Nucleus accumbens (tissue), 56 donors: ENCODE measurements at places on chromosomes 1 and 21.

GRCh38 chr1:201016211-201016651 is 7.3 kb downstream of the KIF21B start:
- DNase-seq = peak; percentile 46

GRCh38 chr1:19661721-19662228 is 2.9 kb upstream of the HTR6 start:
- DNase-seq = no peak

- no peak for DNase-seq
These were observed 470.2 kb downstream of the CAMTA1 start for GRCh38 chr1:7255303-7256058.

GRCh38 chr1:42043182-42043581 is 110.0 kb upstream of the GUCA2B start:
- no peak for DNase-seq

- peak; percentile 59 for DNase-seq
These were observed 2.2 kb downstream of the CAMK1G start for GRCh38 chr1:209585672-209586071.

- DNase-seq = no peak
These were observed 36.9 kb upstream of the BACH1 start for GRCh38 chr21:29261555-29262540.

DNA sequence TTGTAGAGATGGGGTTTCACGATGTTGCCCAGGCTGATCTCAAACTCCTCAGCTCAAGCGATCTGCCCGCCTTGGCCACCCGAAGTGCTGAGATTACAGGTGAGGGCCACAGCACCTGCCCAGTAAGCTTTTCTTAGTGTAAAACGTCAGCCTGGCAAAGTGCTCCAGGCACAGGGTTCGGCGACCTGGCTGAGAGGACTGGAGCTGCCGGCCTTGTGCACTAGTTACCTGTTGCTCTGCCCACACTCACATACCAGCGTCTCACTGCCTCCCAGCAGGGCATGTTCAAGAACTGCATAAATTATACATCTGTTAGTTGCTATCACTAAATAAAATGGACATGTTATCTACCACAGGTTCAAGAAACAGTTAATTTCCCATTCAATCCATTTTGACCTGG is 55.2 kb downstream of the DEGS1 start:
- DNase-seq = no peak

GRCh38 chr21:14479241-14479786 is 66.8 kb downstream of the SAMSN1 start:
- no peak for DNase-seq

- no peak for DNase-seq
These were observed 84.3 kb downstream of the PTPRC start for GRCh38 chr1:198723127-198723526.

DNA sequence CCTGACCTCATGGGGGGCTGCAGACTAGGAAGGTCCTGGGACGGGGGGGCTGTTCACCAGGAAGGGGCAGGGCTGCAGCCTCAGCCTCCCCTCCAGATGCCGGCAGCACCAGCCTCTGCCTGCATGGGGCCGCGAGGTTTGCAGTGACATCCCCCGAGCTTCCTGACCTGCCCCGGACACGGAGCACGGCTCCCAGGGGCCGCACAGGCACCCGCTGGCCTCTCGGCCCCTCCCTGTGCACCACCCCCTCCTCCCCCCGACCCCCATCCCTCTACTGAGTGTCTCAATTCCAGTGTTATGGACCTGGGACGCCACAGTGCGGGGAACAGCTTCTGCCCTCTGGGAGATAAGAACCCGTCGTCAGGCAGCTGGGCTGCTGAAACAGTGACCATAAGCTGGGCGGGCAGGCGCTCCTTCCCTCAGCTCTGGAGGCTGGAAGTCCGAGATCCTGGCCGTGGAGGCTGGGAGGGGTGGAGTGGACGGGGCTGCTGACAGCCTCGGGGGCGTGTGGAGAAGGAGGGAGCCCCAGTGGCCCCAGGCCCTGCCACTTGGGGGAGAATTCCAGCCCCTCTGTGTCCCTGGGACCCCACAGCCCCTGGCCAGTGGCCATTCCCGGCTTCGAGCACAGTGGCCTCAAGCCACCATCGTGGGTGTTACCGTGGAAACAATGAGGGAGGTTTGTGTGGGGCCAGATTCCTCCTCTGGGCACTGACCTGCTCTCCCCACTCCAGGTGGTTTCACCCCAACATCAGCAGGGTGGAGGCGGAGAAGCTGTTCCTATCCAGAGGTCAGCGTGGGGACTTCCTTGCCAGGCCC is 11.6 kb downstream of the RNF223 start:
- DNase-seq = no peak

DNA sequence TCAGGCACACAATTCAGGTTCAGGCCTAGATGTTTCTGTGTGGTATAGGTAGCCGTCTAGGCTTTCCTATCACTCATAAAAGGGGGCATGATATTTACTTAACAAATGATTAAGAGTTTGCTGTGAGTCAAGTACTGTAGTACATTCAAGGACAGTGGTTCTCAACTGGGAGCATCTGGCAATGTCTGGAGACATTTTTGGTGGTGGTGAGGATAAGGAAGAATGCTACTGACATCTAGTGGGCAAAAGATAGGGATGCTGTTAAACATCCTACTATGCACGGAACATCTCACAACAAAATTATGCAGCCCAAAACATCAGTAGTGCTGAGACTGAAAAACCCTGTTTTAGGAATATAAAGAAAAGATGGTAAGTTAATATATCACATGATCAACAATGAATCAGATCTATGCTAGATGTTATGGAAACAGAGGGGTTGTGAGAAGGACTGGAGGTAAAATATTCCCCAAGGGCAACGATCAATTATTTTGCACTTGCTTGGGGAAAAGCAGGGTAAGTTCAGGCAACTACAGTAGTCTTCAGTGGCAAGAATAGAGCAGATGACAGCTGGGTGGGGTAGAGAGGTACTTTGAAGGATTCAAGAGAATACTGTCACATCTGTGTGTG is 4.9 kb downstream of the DNTTIP2 start:
- DNase-seq = no peak

GRCh38 chr1:3543076-3544039 is 68.0 kb downstream of the MEGF6 start:
- DNase-seq = no peak

- DNase-seq = no peak
These were observed 678 bp downstream of the TTC39A start for GRCh38 chr1:51329443-51330325.

GRCh38 chr1:106037526-106037925 is 1018.9 kb upstream of the PRMT6 start:
- no peak for DNase-seq

GRCh38 chr1:27333717-27334279 is 8.0 kb upstream of the SYTL1 start:
- no peak for DNase-seq

DNA sequence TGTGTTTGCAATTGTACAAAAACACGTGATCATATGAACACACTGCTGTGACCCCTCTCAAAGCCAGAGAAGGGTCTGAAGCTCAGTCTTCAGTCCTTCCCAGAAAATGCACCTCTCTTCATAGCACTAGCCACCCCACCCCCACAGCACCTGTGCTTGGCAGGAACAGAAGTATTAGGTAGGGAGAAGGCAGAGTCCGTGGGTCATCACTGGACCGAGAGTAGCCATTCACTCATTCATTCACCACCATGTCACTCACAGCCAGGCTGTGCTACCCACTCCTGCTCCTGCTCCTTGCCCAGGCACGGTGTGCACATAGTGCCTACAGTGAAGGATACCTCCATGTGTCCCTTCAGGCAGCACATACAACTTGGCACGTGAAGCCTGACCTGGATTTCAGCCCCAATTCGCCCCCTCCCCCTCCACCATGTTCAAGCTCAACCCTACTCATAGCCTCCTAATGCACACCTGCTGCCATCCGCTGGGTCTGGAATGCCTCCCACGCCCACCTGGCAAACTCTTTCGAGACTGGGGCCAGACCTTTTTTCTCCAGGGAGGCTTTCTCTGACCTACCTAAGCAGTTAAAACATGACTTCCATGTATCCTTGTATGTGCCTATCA is 81.9 kb upstream of the GALNT2 start:
- DNase-seq = no peak

DNA sequence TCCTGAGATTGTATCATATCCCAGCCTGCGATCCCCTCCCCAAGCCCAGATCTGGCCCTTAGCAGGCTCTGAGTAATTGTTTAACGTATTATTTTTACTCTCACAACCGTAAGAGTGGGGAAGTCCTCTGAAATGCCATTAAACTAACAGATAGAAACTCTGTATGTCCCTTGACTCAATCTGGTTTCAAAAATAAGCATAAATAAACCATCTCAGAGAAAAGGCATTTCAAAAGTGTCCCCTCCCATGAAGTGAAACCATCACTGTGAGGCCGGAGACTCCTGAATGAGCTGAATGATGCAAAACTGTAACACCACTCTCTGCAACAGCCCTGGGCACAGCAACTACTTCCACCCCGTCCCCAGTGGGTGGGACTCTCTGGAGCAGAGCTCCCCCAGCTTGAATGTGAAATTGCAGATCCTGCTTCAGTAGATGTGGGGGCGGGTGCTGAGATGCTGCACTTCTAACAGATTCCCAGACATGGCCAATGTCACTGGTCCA is 104.1 kb downstream of the SYF2 start:
- no peak for DNase-seq

DNA sequence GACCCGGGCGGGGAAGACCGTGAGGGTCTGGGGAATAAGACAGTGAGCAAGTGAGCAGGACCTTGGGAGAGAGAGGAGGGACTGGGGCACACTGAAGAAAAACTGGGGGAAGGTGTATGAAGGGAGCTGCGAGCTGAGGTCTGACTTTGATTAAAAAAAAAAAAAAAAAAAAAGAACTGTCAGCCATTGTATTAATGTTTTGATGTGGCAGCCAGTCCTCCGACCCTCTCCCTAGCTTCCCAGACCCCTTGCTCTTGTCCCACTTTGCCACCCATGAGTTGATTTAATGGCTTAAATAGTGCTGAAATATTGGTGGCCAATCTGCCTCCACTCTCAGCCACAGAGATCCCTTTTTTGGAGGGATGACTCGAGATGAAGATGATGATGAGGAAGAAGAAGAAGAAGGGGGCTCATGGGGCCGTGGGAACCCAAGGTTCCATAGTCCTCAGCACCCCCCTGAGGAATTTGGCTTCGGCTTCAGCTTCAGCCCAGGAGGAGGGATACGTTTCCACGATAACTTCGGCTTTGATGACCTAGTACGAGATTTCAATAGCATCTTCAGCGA is 652 bp downstream of the HAX1 start:
- no peak for DNase-seq

- no peak for DNase-seq
These were observed at the start of gene COL18A1 for GRCh38 chr21:45404730-45405270. TSS of gene COL18A1 (plus strand) at chr21:45405165. CDS start at chr21:45405231, 66 bp downstream.

GRCh38 chr1:167061073-167061464 is 29.1 kb downstream of the GPA33 start:
- no peak for DNase-seq

GRCh38 chr1:245598524-245599305 is 443.9 kb downstream of the KIF26B start:
- no peak for DNase-seq

DNA sequence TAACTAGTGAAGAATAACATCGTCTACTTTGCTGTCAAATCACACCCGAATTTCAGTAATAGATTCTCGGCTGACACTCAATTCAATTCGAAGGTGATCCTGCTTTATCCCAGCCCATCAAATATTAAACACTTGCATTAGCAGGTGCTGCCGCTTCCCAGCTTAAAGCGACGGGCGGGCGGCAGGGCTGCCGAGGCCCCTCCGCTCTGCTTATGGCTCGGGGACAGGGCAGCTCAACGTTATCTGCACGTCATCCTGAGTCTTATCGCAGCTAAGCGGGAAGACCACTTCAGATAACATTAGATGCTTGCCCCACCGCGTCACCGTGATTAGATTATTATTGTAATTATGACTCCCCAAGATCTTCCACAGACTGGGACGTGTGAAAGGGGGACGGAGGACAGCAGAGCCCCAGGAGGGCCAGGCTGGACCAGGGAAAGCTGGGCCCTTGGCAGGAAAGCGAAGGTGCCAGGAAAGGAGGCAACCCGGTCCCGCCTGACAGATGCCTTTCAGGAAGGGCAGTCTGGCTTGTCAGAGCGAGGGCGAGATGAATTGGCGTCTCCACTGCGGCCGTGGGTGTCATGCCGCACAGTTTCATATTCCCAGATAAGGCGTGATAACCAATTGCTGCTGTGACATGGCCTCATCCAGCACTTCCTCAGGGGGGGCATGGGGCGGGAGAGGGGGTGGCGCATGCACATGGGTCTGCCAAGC is 37.0 kb downstream of the DMAP1 start:
- no peak for DNase-seq

GRCh38 chr1:220950576-220950975 is 71.3 kb downstream of the HLX start:
- DNase-seq = no peak

DNA sequence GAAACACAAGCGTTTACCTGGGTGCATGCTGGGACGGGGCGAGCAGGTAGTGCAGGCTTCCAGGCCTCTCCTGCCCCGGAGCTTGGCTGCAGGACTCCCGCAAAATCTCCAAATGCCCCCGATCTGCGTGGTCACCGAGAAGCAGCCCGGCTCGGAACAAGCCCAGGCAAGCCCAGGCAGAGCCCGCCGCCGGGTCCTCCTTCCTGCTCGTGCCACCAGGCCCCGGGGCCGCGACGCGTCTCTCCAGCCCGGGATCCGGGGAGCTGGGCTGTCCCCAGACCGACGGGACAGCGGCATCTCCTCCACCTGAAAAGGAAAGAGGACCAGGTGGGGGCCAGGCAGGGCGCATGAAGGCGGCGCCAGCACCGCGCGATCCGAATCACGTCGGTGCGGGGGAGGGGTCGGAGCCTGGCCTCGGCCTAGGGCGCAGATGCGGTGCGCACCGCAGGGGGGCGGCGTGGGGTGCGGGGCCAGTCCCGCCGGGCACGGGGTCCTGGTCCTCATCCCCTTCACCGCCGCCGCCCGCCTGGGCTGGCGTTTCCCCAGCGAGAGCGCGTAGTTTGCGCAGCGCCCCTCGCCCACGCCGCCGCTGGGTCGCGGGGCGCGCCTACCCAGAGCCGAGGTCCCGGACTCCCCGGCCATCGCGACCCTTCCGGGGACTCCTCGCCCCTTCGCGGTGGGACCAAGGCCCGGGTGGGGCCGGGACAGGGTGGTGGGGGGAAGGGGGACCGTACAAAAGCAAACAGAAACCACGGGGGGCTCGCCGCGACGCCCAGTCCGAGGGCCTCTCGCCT is 52.4 kb upstream of the H6PD start:
- no peak for DNase-seq

DNA sequence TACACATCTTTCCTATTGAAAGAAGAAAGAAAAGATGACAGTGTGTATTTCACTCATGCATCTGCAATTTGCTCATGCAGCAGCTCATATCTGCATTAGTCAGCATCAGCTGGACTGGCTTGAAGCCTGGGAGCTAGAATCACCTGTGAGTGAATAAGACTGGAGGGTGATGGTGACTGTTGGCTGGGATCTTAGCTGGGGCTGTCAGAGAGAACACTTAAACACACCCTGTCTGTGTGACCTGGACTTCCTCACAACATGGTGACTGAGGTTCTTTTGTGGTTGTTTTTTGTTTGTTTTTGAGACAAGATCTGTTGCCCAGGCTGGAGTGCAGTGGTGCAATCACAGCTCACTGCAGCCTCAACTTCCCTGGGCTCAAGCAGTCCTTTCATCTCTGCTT is 24.9 kb downstream of the KLHDC7A start:
- DNase-seq = no peak

GRCh38 chr21:37557261-37557950 is 190.8 kb downstream of the DYRK1A start:
- no peak for DNase-seq
